Esophagus muscularis mucosa (tissue), 4 donors: ENCODE measurements at places on chromosomes 13 and 19.

DNA sequence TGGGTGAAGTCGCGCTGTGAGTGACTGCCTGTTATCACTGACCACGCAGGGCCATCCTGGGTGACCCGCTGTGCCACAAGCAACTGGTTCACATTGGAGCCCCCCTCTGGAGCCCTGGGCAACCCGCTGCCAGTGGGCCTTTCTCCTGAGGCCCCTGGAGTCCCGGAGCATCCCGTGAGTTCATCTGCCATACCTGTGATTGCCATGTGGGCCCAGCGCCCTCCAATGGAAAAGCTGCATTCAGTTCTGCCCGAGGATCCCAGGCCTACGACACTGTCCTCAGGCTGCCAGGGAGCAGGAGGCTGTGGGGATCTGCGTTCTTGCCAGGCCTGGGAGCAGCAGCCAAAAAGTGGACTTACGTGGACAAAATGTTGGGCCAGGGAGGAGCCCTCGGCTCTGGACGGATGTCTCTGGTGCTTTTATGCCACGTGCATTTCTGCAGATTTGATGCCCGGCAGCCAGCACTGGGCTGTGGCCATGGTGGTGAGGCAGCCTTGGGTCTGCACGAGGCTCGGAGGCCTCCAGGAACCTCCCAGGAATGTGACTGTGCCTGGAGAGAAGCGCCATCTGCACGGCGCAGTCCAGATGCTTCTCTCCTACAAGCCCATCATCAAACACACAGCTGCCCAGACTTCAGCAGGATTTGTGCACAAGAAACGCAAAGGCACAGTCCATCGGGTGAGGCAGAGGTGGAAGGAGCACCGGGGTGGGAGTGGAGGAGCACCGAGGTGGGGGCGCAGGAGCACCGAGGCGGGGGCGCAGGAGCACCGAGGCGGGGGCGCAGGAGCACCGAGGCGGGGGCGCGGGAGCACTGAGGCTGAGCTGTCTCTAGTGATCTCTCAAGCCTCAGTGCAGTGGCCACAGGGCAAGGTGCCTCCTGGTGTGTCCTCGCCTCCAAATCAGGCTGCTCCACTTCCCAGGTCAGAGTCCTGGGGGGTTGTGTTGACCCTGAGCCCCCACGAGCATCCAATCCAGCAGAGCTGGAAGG is 44.0 kb downstream of the C13orf46 start:
- no peak for DNase-seq

DNA sequence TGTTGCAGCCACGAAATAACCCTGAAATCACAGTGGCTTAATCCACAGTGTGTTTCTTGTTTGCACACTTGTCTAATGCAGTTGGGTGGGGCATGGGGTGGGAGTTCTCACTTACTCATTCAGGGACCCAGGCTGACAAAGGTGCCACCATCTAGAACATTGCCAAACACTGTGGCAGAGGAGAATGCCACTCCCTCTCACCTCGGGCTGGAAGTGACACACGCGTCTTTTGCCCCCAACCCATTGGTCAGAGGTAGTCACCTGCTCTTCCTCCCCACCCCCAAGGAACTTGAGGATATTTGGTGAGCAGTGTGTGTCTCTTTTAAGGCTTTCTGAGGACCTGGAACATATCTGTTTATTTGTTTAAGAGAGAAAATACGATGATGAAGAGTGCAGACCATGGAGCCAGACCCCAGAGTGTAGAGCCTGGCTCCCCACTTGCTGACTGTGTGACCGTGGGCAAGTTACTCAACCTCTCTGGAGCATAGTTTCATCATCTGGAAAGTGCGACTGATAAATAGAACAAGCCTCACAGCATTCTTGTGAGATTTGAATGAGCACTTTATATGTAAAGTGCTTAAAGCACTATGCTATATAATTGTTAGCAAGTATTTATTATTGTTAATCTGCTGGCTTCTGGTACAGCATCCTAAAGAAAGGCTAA is 17.4 kb downstream of the GPR183 start:
- DNase-seq = no peak

GRCh38 chr13:98517576-98518310 is 59.2 kb downstream of the STK24 start:
- no peak for DNase-seq

DNA sequence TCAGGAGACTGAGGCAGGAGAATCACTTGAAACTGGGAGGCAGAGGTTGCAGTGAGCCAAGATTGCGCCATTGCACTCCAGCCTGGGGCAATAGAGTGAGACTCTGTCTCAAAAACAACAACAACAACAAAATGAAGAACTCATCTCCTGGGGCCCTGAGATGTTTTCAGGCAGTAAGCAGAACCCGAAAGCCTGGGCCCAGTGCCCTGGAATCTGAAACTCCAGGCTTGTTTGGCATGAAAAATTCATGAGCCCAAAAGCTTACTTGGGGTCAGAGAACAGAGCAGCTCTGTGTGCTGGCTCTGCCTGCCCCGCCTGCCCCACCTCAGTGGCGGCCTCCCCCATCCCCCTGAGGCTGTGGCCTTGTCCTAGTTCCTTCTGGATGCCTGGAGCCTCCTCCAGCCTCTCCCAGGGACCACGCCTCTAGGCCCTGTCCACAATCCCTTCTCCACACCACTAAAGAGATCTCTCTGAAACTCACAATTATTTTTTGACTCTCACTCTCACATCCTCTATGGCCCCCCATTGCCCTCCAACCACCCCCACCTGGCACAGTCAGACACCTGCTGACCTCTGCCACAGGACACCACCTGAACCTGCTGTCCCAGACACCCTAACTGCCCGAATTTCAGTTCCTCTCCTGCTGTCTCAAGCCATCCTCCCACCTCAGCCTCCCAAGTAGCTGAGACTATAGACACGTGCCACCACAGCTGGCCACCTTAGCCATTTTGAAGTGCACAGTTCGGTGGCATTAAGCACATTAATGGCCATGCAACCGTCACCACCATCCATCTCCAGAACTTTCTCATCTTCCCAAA is 6.9 kb upstream of the AP1M2 start:
- no peak for DNase-seq

- DNase-seq = no peak
Observed at GRCh38 chr13:110949116-110949515, 34.2 kb upstream of the ANKRD10 start.

DNA sequence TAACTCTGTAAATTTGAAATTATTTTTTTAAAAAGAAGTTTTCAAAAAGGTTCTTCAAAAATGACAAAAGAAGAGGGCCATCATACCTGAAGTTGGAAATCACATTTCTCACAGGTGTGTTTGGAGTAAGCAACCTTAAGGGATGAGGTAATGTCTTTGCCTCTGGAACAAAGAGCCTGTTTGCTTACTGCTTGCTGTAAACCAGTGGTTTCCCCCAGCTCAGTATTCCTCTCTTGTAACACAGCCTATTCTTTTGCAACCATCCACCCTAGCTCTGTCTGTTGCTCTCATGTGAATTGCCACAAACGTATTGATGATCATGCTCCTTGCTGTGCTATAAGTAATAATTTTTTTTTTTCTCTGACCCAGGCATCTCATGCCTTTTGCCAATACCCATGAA is 38.1 kb downstream of the UCHL3 start:
- DNase-seq = no peak

DNA sequence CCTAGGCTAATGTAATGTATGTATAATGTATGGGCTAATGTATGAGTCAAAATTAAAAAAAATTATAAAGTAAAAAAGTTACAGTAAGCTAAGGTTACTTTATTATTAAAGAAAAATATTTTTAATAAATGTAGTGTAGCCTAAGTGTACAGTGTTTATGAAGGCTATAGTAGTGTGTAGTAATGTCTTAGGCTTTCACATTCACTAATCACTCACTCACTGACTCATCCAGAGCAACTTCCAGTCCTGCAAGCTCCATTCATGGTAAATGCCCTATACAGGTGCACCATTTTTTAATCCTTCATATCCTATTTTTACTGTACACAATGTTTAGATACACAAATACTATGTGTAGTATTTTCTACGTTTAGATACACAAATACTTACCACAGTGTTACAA is 1.8 kb upstream of the TMEM272 start:
- DNase-seq = no peak

DNA sequence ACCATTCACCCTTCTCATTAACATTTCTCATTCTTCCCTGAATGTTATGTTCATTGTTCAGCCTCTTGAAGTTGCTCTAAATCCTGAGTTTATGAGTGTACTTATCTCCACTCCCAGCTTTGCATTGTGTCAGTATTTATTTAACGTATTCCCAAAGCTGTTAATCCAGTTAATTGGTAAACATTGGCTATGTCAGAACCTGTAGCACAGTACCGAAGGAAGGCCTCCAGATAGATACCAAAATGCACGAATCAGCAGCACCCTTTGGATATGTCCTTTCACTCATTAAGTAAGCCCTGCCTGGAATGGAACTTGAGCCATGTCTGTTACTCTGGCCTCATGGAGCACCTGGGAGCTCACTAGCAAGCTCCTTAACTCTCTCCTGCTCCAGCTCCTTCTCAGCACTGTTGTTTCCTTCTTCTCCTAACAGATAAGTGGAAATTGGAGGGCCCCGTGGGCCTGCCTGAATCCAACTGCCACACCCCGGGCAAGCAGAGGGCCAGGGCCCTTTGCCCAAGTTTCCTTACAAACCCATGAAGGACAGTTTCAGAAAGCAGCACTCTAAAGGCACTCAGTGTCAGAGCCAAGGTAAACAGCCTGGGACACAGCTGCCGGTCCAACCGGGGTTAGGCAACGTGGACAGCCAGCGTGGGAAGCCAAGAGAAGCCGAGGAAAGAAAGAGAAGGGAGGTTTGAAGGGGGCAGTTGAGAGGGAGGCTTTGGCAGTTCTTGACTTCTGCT is 155.0 kb upstream of the SERP2 start:
- no peak for DNase-seq

DNA sequence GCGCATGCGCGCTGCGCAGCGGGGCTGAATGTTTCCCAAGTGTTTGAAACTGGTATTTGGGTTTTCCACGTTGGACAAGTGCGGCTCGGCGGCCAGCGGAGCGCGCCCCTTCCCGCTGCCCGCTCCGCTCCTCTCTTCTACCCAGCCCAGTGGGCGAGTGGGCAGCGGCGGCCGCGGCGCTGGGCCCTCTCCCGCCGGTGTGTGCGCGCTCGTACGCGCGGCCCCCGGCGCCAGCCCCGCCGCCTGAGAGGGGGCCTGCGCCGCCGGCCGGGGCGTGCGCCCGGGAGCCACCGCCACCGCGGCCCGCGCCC is at the start of gene ING1:
TSS of gene ING1 (plus strand) at position 59 of the 311 bp plus-strand sequence. CDS start 450 bp downstream, outside the sequence.
- no peak for DNase-seq

DNA sequence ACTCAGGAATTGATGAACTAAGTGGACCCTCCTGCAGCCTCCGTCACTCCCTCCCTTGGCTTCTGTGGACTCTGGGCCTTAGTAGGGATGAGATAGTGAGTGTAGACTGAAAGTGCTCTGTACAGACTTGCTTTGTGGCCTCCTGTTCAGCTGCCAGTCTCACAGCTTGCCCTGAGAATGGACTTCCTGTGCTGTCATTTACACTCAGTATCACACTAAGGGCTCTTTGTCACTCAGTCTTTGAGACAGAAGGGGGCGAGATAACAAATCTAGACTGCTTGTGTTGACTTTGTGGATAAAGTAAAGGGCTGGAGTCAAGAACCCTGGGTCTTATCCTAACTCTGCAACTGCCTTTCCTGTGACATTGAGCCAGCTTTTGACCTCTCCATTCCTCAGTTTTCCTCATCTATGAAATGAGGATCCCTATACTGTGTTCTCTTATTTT is 21.0 kb upstream of the SPRY2 start:
- no peak for DNase-seq

DNA sequence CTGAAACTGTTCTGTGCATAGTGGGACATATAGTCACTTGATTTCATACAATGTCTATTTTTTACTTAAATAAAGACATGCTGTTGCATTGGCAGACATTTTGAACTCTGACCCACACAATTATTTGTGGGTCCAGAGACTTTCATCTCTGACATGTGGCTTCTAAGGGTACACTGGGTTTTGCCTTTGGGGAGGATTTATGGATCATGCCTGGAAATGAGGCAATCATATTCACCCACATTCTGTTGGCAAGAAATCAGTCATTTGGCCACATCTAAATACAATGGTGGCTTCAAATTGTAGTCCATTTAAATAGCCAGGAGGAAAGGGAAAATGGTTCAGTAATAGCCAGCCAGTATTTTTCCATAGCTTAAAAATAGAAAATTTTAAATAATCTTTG is 238.3 kb upstream of the KLF12 start:
- DNase-seq = no peak

DNA sequence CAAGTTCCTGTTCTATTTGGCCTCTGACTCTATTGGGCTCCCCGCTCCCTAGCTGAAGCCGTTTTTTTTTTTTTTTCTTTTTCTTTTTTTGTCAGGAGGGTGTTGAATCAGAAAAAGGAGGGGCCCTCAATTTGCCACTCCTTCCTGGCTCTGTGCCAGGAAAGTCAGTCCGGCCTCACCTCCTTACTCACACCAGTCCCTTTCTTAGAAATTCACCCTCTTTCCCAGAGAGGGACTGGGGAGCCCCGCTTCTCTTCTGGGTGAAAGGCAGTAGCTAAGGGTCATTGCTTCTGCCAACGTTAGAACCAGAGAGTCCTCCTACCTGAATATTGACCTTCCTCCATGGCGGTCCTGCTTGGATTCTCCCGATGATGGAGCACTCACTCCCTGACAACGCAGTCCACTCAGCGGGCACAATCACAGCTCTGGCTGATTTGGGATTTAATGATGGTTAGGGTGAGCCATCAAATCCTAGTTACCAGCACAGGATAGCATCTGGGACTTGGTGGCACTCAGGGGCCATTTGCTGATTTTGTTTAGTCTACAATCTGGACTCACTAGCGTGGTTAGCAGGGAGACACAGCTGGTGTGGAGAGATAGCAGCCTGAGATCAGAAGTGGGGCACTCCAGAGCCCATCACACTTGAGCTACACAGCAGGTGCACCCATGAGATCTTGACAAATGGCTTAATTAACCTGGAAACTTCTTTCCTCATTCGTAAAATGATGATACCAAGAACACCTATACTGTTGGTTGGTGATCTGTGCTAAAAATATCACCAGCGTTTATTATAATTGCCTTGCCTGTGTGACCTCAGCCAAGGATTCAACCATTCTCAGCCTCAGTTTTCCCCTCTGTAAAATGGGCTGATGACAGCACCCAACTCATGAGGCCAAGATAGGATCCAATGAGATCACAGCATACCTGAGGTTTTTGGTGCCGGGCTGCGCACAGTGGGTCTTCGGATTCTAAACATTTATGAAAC is 2.2 kb downstream of the FCER2 start:
- no peak for DNase-seq
